ENCODE measurements at places on chromosomes 16 and 17. TPM values are rescaled to one million over a fixed set of nuclear protein-coding genes. Genes with fewer than 3 reads are reported as not detected.

Gene RUNDC3A
- total RNA-seq, result 1.0 TPM

Gene SLC5A10
- 0.19 TPM for total RNA-seq

Gene STX1B
- total RNA-seq, result 2.9 TPM

Gene SLC13A5
- total RNA-seq, result 0.11 TPM

Gene ASIC2
- 2.0 TPM for total RNA-seq

Gene TM4SF5
- total RNA-seq, result 1.2 TPM

Gene TBC1D3K
- total RNA-seq, result not detected

Gene NEUROD2
- total RNA-seq, result 0.18 TPM

Gene GCGR
- total RNA-seq, result 0.35 TPM

Gene PPM1E
- total RNA-seq, result 0.05 TPM

Gene MARVELD3
- not detected for total RNA-seq

Gene HCRT
- total RNA-seq, result not detected

Gene CYGB
- total RNA-seq, result 1.4 TPM

Gene NGFR
- 0.90 TPM for total RNA-seq

Gene CFAP52
- not detected for total RNA-seq

Gene LITAFD
- not detected for total RNA-seq

Gene TVP23C
- 10.4 TPM for total RNA-seq

Gene CPHXL2
- total RNA-seq, result not detected

Gene ADAP2
- total RNA-seq, result 3.1 TPM

Gene MMP28
- 8.4 TPM for total RNA-seq

Gene KRT39
- not detected for total RNA-seq

Gene OTOP3
- total RNA-seq, result not detected

Data from A549 treated with ZK216348 at 1 μM for 4 hours (cell line).